Prostate gland (tissue), 2 donors: ENCODE measurements at places on chromosomes 6 and 20.
A peak's percentile ranks its signal among the peaks of the same experiment; 100 is the strongest.

DNA sequence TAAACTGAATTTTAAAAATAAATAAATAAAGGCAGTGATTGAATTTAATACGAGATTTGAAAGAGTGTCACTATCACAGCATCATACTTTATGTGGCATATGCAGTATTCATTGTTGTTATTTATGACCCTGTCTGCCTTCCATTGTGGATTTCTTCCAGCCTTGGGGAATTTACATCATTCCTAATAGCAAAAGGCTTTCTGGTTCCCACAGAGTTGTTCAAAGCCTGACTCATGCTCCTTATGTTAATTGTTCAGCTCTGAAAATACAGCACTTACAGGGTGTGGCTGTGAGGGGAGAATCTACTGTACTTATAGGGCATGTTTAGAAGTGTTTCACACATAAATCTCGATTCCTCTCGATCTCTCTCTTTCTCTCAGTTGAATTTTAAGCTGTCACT, 54.4 kb downstream of the JAG1 start:
- no peak overlapping the region for H3K27ac ChIP-seq
- no peak for DNase-seq
- no peaks in the 10 kb centered on the region for H3K4me1 ChIP-seq

DNA sequence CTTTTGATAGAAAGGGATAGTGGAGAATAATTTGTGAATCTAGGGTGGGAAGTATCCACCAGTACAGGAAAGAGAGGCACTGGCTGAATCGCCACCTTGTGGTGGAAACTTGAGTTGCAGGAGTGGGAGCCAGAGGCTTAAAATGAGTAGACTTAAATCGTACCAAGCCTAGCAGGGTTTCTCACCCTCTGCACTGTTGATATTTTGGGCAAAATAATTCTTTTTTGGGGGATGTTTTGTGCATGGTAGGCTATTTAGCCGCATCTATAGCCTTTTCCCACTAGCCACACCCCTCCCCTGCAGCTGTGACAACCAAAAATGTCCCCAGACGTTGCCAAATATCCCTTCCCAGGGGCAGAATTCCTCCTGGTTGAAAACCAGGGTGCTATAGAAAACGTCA, 119.1 kb downstream of the DHX35 start:
- H3K4me1 ChIP-seq, result no peaks in the 10 kb centered on the region
- H3K4me3 ChIP-seq, result no peak overlapping the region
- H3K36me3 ChIP-seq, result no peaks in the 10 kb centered on the region
- no peaks in the 10 kb centered on the region for H3K27me3 ChIP-seq
- no peak overlapping the region for H3K27ac ChIP-seq
- peak; percentile 64 for DNase-seq

DNA sequence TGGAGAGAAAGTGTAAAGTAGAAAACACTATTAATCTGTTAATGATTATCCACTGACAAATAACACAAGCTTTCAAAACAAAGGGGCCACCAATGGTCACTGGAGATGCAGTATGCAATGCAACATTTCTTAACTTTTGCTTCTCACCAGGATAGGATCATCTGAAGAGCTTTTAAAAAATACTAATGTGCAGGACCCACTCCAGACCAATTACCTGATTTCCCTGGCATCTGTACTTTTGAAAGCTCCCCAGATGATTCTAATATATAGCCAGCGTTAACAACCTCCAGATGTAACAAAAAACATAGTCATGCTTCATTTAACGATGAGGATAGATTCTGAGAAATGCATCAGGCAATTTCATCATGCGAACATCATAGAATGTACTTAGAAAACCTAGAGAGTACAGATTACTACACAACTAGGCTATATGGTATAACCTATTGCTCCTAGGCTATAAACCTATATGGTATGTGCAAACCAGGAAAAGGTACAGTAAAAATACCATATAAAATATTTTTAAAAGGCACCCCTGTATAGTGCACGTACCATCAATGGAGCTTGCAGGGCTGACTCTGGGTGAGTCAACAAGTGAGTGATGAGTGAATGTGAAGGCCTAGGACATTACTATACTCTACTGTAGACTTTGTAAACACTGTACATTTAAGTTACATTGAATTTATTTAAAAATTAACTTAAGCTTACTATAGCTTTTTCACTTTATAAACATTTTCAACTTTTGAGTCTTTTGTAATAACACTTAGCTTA, 69.2 kb downstream of the ATG5 start:
- DNase-seq, result no peak
- H3K4me1 ChIP-seq, result no peaks in the 10 kb centered on the region
- no peak overlapping the region for H3K4me3 ChIP-seq
- no peak overlapping the region for H3K27ac ChIP-seq
- H3K27me3 ChIP-seq, result no peaks in the 10 kb centered on the region

DNA sequence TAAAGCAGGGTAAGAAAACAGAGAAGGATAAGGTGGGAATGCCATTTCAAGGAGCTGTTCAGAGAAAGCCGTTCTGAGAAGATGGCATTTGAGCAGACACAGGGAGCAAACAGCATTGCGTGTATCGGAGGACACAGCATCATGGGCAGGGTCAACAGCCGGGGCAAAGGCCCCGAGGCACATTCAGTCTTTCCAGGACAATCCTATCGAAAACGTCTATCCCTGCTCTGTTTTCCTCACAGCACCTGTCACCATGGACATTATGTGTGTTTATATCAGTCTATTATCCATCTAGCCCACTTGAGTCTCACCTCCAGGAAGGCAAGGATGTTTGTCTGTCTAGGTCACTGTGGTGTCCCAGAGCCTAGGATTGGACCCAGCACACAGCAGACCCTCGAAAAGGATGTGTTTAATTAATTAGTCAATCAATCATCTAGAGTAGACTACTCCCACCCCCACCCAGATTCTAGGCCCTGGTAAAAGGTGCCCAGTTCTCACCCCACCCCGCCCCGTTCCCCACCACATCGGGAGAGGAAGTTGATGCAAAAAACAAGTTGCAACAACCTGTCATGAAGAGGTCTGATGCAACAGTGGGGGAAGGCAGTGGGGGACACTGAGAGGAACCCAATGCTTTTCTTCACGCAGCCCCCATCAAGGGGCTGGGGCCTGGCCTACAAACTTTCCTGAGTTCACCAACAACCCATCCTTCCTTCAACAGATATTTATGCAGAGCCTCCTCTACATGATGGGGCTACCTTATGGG, 66.6 kb downstream of the PREX1 start:
- H3K36me3 ChIP-seq, result no peaks in the 10 kb centered on the region
- DNase-seq, result no peak
- H3K4me1 ChIP-seq, result no peaks in the 10 kb centered on the region
- H3K4me3 ChIP-seq, result no peak overlapping the region

DNA sequence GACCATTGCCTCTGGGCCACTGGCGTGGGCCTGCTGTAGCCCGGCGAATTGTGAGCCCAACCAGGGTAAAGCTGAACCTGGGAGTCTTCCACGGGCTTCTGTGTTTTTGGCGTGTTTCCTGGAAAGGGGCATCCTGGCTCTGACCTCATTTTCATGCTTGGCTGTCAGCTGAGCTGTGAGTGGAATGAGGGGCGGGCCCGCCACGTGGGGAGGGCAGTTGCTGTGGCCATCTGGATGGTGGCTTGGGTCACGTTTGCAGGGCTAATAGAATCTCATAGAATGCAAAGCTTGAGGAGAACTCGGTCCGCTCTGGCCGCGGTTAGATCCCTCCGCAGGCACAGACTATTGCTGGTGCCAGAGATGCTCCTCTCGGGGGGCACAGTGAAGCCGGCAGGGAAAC, 263.0 kb downstream of the SMOC2 start:
- no peak overlapping the region for H3K4me3 ChIP-seq
- H3K36me3 ChIP-seq, result no peaks in the 10 kb centered on the region
- no peaks in the 10 kb centered on the region for H3K27me3 ChIP-seq
- H3K27ac ChIP-seq, result no peak overlapping the region
- DNase-seq, result no peak

- DNase-seq, result no peak
- no peaks in the 10 kb centered on the region for H3K27me3 ChIP-seq
- H3K27ac ChIP-seq, result no peak overlapping the region
- no peaks in the 10 kb centered on the region for H3K4me1 ChIP-seq
- H3K4me3 ChIP-seq, result no peak overlapping the region
- no peaks in the 10 kb centered on the region for H3K36me3 ChIP-seq
These were observed 46.1 kb downstream of the MYO6 start for GRCh38 chr6:75794954-75795739.

GRCh38 chr6:87722540-87723169, 20.6 kb upstream of the AKIRIN2 start:
- no peak overlapping the region for H3K4me3 ChIP-seq
- H3K27ac ChIP-seq, result no peak overlapping the region
- DNase-seq, result no peak
- H3K36me3 ChIP-seq, result no peaks in the 10 kb centered on the region
- no peaks in the 10 kb centered on the region for H3K4me1 ChIP-seq

- DNase-seq, result peak; percentile 33
- no peak overlapping the region for H3K4me3 ChIP-seq
- no peak overlapping the region for H3K27ac ChIP-seq
- no peaks in the 10 kb centered on the region for H3K27me3 ChIP-seq
- H3K36me3 ChIP-seq, result no peaks in the 10 kb centered on the region
These were observed 156.4 kb upstream of the CARMIL1 start for GRCh38 chr6:25122622-25123237.

DNA sequence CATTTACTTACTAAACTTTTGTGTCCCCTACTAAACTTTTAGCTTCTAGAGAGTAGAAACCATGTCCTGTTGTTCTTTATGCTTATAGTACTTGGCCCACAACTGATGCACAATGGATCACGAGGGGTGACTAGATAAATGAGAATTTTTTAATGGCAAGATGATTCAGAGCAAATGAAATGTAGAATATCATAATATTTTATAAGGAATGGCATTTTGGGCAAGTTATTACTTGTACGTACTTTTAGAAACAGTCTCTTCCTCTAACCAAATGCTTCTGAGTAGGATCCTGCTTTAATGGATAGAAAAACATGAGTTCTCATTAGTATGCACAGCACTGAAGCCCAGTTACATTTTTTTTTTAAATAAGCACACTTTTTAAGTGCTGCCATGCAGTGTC, 336.3 kb downstream of the NRN1 start:
- DNase-seq, result no peak
- no peak overlapping the region for H3K4me3 ChIP-seq
- no peak overlapping the region for H3K27ac ChIP-seq
- H3K4me1 ChIP-seq, result no peaks in the 10 kb centered on the region
- H3K36me3 ChIP-seq, result no peaks in the 10 kb centered on the region

- no peaks in the 10 kb centered on the region for H3K4me1 ChIP-seq
- no peaks in the 10 kb centered on the region for H3K27me3 ChIP-seq
- H3K36me3 ChIP-seq, result no peaks in the 10 kb centered on the region
- H3K4me3 ChIP-seq, result no peak overlapping the region
These were observed 192.8 kb downstream of the LRFN2 start for GRCh38 chr6:40394381-40394780.

GRCh38 chr6:106642476-106642875, 13.1 kb downstream of the QRSL1 start:
- no peak overlapping the region for H3K27ac ChIP-seq
- no peak overlapping the region for H3K4me3 ChIP-seq
- no peaks in the 10 kb centered on the region for H3K36me3 ChIP-seq
- no peaks in the 10 kb centered on the region for H3K4me1 ChIP-seq

DNA sequence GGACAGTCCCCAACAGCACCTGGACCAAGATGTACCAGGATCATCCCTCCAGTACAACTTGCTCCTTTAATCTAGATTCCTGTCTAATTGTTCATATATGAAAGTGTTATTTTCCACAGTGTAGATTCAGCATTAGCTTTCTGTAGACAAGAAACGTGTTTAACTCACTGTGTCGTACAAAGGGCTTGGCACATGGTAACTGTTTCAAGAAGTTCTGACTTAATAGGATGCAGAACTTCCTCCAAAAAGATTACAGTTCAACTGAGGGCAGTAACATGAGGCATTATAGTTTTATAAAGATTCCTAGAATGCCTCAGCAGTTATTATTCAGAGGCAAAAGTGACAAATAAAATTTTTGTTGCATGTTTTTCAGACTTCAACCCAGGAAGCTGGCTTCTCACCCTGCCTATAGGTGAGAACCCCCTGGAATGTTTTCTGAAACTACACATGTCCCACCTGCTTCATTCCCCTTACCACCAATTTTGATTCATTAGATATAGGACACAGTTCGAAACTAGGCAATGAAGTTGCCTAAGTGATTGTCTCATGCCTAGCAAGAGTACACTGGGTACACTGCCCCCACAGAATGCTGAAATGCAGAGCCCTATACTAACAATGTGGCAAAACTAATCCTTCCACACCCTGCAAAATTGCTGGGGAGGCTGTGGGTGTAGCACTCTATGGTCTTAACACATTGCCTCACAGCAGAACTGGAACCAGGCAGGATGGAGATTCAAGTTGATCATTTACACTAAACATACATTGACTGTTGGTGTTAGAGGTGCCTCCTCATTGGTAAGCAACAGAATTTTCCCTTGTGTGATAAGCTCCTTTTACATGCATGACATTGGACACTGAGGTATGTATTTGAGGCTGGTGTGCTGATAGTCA, 22.6 kb upstream of the SH3BGRL2 start:
- no peak for DNase-seq
- H3K27me3 ChIP-seq, result no peaks in the 10 kb centered on the region
- H3K27ac ChIP-seq, result no peak overlapping the region
- no peaks in the 10 kb centered on the region for H3K4me1 ChIP-seq
- no peaks in the 10 kb centered on the region for H3K36me3 ChIP-seq

DNA sequence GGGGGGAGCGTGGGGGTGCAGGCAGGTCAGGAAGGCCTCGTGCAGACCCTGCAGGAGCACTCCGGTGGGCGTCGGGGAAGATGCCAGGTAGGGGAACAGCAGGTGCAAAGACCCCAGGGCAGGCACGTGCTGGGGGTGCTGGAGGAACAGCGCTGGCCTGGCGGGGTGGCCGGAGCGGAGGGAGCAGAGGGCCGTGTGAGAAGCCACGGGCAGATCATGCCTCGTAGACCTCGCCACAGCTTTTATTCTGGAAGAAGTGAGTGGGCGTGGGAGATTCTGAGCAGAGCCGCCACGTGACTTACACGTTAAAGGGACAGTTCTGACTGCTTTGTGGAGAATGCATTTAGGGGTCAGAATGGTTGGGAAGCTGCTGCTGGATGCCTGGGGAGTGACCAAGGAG, 9.3 kb downstream of the NTSR1 start:
- H3K27ac ChIP-seq, result no peak overlapping the region
- no peak for DNase-seq
- no peaks in the 10 kb centered on the region for H3K36me3 ChIP-seq
- no peaks in the 10 kb centered on the region for H3K4me1 ChIP-seq
- no peak overlapping the region for H3K4me3 ChIP-seq

- H3K27ac ChIP-seq, result no peak overlapping the region
- no peak overlapping the region for H3K4me3 ChIP-seq
- DNase-seq, result no peak
- H3K4me1 ChIP-seq, result no peaks in the 10 kb centered on the region
- no peaks in the 10 kb centered on the region for H3K27me3 ChIP-seq
These were observed 110.5 kb downstream of the TULP4 start for GRCh38 chr6:158422629-158423238.

GRCh38 chr6:134456226-134456625, 138.3 kb upstream of the SGK1 start:
- no peak overlapping the region for H3K27ac ChIP-seq
- H3K27me3 ChIP-seq, result no peaks in the 10 kb centered on the region
- no peak overlapping the region for H3K4me3 ChIP-seq
- no peaks in the 10 kb centered on the region for H3K4me1 ChIP-seq
- DNase-seq, result no peak
- no peaks in the 10 kb centered on the region for H3K36me3 ChIP-seq

- no peaks in the 10 kb centered on the region for H3K36me3 ChIP-seq
- peak overlapping the region; percentile 18 for H3K27ac ChIP-seq
- no peak overlapping the region for H3K4me3 ChIP-seq
- H3K27me3 ChIP-seq, result no peaks in the 10 kb centered on the region
- no peaks in the 10 kb centered on the region for H3K4me1 ChIP-seq
- no peak for DNase-seq
These were observed 29.2 kb upstream of the DST start for GRCh38 chr6:56671651-56672461.
